ENCODE measurements at places on chromosomes 1 and 21.

GRCh38 chr1:171742577-171742922, 685 bp upstream of the VAMP4 start:
- peak; percentile 7 for DNase-seq

DNA sequence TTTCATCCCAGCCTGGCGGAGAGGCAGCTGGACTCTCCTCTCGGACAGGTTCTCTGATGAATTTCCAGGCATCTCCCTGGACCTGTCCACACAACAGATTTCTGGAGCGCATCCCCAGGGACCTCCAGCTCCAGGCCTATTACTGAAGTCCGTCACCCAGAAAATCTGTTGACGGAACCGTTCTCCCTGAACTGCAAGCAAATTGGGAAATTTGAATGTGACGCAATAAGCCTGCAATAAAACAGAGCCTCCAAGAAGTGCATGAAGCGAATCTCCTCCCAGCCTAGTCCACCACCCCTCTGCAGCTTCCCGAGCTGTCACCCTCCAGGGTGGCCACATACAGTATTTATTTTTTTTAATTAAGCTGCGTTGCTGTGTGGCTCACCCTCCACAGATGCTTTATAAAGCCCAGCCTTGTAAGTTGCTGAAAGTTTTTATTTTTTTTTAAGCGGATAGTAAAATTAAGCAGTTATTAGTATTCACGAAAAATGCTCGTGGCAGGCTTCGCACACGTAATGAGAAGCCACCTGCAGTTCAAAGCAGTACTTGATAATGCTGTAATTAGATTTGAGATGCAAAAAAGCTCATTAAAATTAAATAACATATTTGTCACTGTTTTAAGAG, 173.3 kb downstream of the CAMTA1 start:
- DNase-seq = no peak

DNA sequence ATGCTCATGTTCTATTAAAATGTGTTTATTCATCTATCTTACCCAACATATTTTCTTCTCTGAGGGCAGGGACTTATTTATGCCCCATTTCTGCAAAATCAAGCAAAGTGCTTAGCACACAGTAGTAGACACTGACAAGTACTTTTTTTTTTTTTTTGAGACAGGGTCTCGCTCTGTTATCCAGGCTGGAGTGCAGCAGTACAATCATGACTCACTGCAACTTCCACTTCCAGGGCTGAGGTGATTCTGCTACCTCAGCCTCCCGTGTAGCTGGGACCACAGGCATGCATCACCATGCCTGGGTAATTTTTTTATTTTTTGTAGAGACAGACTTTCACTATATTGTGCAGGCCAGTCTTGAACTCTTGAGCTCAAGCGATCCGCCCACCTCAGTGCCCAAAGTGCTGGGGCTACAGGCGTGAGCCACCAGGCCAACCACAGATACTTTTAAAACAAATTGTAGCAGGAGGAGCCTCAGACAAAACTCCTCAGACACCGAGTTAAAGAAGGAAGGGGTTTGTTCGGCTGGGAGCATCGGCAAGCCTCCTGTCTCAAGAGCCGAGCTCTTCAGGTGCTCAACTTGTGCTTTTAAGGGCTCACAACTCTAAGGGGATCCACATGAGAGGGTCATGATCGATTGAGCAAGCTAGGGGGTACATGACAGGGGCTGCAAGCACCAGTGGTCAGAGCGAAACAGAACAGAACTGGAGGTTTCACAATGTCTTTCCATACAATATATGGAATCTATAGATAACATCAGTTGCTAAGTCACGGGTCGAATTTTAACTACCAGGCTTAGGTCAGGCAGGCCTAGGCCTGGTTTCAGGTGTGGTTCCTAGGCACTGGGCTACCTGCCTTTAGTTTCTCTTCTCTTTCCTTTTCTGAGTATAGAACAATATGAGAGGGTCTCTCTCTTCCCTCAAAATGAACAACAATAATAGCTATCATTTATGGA, 5.7 kb upstream of the TMEM167B start:
- no peak for DNase-seq

DNA sequence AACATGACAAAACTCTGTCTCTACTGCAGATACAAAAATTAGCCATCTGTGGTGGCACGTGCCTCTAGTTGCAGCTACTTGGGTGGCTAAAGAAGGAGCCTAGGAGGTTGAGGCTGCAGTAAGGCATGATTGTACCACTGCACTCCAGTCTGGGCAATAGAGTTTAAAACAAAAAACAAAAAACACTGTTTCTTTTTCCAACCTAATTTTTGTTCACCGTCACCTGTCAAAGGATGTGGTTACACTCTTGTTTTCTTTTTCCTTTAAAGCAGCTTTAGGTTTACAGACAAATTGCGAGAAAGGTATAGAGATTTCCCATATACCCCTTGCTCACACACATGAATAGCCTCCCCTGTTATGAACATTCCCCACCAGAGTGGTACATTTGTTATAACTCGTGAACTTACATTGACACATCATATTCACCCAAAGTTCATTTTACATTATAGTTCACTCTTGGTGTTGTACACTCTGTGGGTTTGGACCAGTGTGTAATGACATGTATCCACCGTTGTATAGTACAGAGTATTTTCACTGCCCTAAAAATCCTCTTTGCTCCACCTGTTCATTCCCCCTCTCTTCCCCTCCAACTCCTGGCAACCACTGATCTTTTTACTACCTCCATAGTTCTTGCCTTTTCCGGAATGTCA, 26.2 kb downstream of the SMG7 start:
- no peak for DNase-seq

- no peak for DNase-seq
Measured at GRCh38 chr1:19752083-19752696, 47.5 kb downstream of the TMCO4 start.

GRCh38 chr1:214086945-214087344, 99.2 kb downstream of the PROX1 start:
- DNase-seq = no peak

DNA sequence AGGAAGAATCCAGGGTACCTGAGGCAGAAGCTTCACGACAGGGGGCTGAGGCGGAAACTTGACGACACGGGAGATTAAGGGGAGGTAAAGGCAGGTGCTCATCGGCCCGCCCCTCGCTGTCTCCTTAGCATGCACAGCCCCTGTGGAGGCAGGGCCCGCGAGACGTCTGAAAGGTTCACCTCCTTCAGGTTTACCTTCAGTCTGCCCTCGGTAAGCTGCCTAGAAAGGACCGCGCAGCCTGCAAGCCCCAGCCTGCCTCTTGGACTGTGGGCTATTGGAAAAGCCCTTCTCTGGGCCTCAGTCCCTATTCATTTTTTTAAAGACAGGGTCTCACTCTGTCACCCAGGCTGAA, 28.5 kb downstream of the KNCN start:
- no peak for DNase-seq

DNA sequence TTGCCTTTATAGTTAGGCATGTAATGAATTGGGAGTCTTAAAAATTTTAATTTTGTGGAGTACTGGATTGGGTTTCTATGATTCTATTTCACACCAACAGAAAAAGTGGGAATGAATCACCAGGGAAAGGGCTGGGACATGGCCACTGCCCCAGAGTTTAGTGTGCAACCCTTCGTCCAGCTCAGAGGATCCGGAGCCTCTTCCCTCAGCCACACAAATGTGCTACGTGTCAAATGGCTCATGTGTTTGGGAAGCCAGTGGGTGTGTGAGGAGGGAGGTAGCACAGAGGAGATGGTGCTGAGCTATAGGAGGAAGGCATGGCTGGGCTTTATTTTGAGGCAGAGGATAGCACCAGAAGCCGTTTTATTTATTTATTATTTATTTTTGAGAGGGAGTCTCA, 247.3 kb downstream of the SIPA1L2 start:
- no peak for DNase-seq

DNA sequence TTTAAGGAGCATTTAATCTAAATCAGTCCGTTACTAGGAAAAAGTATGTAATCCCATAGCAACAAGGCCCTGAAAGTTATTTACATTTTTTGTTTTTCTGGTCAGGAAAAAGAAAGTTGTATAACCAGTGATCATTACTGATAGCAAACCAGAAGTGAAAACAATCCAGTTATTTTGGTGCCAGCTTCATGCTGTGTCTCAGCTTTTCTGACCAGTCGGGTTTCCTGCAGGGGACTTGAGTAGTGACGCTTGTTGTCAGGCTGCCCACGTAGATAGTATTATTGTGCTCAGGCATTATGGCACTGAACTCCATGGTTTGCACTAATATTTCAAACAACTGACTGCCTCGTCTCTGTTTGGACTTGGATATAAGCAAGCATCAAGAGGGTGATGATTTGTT, 55.2 kb downstream of the SASS6 start:
- DNase-seq = no peak

GRCh38 chr21:42568866-42569731, 55.4 kb downstream of the SLC37A1 start:
- DNase-seq = no peak

DNA sequence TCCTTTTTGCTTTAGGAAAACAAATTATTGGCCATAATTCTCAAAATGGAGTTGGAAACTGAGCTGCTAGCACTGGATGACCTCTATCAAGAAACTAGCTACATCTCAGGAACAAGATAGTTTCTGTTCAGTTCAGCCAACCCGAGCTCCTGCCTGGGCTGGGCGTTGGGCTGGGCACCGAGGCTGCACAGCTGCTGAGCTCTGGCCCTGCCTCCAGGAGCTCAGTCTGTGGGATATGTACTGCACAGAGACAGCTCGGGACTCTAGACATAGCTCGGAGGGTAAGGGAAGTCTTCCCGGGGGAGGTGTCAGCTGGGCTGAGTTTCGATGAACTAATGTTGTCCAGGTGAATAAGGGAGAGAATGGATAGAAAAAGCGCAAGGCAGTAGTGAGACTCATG, 24.5 kb upstream of the SLC1A7 start:
- no peak for DNase-seq

DNA sequence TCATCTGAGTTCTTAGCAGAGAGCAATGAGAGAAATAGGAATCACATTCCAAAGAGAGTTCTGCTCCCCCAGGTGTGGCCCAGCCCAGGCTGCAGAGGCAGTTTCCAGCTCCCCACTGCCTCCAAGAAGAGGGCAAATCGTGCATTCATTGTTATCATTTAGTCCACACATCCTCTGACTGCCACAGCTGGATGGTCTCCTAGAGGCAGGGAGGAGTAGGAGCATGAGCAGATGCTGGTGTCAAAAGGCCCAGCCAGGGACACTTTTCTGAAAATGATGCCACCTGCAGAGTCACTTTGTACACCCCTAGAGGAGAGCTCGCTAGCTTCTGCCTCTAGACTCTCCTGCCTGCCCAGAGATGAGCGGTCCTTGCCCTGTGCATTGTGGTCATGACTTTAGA, 33.6 kb upstream of the GNPAT start:
- DNase-seq = no peak

DNA sequence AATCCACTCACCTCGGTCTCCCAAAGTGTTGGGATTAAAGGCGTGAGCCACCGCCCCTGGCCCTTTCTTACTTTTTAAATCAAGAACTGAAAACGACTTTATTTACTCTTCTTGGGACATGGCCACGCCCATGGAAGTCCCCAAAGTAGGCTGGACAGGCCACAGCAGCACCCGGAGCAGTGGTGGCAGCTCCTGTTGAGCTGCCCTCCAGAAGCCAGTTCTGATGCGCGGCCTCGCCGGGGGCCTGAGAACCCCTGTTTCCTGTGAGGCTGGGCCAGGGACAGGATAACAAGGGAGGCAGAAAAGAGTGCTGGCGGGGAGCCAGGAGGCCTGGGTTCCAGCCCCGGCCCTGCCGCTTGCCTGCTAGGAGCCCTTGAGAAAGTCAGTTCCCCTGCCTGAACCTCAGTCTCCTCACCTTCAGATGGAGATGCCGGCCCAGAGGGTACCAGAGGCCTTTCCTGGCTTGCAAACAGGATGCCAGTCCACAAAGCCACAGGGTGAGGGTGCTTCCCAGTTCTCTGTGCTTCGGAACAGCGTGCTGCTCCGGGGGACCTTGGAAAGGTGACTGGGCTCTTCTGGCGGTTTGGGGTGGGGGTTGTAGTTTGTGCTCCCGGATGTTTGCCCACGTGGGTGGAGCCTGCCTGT, 59.4 kb downstream of the RUNX3 start:
- no peak for DNase-seq

GRCh38 chr1:225737161-225737560, 40.5 kb upstream of the SRP9 start:
- no peak for DNase-seq

DNA sequence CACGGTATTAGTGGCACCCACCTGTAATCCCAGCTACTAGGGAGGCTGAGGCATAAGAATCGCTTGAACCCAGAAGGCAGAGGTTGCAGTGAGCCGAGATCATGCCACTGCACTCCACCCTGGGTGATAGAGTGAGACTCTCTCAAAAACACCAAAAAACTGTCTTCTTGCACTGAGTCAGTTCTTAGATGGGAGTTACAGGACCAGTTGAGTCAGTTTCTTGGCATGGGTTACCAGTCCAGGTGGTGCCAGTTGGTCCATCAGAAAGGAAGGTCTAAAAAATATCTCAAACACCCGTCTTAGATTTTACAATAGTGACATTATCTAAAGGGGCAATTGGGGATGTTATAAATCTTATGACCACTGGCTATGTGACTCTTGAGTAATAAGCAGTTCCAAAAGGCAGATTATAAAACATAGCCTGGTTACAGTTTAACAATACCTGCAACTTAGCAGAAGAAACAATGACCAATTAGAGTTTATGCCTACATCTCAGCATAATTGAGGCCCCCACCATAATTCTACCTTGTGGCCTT, 206.9 kb upstream of the FGGY start:
- DNase-seq = no peak

GRCh38 chr1:52928015-52928404, 934 bp downstream of the SCP2 start:
- DNase-seq = no peak

DNA sequence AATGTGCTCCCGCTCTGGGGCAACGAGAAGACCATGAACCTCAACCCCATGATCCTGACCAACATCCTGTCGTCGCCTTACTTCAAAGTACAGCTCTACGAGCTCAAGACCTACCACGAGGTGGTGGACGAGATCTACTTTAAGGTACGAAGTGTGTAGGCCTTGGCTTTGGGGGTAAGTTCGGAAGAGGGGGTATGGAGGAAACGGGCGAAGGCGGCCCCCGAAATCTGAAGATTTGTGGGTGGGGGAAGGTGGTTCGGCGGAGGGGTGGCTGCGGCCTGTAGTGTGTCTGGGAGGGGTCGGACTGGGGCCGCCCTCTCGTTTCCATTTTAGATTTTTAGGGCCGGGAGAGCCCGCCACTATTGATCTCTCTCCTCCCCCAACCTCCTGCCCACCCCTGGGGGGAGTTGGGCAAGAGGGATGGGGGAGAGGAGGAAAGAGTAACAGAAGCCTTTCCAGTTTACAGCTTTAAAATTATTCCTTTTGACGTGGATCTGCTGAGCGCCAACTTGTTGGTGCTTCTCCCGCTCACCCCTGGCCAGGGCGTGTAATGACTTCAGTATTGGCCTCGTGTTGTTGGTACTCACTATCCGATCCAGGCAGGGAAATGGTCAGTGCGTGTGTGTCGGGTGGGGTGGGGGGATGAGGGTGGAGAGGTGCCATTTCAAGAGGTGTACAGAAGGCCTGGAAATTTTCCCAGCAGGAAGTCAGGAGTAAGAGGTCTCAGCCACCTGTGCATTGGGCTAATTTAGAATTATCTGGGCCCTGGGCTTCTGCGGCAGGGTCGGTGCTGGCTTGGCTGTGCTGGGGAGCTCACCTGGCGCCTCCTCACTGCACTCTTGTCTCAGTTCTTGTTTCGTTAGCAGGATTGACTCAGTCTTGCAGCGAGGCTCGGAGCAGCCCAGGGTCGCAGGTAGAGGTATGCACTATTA, 880 bp downstream of the PRPF38B start:
- peak; percentile 60 for DNase-seq

GRCh38 chr1:47659146-47659545, 221.3 kb downstream of the FOXD2 start:
- DNase-seq = no peak

GRCh38 chr21:18030248-18030647, 211.1 kb upstream of the C21orf91 start:
- no peak for DNase-seq
